NCI-H2081 (cell line): ENCODE measurements at places on chromosomes 12 and 14.

- DNase-seq = peak; percentile 52
Measured at GRCh38 chr12:97642911-97643310, 180.3 kb downstream of the RMST start.

DNA sequence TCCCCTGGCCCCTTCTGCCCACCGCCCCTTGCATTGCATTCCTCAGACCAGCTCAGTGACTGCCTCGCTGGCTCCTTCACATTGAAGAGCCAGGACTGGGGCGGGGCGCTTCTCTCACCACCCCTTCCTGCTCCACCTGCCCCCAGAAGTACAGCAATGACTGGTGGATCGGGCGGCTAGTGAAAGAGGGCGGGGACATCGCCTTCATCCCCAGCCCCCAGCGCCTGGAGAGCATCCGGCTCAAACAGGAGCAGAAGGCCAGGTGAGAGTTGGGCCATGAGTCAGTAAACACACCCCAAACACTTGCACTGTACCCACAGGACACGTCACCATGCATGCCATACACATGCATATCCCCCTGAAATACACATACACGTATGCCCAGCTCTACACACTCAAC, 5.8 kb downstream of the CACNB3 start:
- no peak for DNase-seq

DNA sequence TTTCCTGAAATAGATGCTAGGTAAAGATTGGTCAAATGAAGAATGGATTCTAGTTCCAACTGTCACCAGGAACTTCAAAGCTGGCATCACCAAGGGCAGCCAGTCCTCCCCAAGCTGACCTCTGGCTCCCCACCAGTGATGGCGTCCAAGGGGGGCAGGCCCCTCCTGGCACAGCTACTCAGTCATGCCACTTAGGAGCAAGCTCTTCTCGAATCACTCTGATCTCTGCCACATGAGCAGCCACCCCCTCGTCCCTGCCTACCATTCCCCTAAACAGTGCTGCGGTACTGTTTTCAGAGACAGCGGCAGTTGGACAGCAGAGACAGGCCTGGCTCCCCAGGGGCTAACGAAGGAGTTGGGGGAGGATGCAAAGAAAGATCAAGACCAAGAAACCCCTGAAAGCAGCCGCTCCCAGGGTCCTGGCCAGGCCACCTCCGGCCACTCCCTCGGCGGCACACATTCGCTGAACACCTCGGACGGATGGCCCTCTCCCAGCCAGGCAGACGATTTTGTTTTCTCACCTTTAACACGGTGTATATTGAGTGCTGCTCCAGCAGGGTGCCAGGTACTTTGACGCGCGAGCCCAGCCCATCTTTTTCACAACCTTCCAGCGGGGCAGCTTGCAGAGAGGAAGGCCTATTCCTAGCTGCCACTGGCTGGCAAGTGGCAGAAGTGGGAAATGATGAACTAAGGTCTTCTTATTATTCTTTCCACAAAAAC, 47.4 kb downstream of the ARL6IP4 start:
- DNase-seq = no peak

GRCh38 chr14:95935228-95935822, 58.7 kb downstream of the TUNAR start:
- DNase-seq = no peak

- no peak for DNase-seq
Measured at GRCh38 chr14:75294649-75295033, 16.0 kb downstream of the FOS start.

DNA sequence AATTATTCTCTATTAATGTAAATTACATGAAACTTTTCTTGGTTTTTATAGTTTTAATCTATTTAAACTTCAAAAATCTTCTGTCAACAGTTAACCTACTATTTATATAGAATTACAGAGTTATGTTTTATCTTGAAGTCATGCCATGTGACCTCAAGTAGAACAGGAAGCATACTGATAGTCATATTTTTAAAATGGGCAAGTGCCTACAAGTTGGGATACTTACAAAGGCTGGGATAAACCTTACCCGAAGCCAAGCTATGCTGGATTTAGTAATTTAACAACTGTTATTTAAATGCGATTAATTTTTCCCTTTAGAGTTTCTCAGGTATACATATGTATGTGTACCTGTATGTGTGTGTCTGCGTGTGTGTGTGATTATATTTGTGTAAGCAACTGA, 266.9 kb downstream of the RASSF9 start:
- DNase-seq = no peak

DNA sequence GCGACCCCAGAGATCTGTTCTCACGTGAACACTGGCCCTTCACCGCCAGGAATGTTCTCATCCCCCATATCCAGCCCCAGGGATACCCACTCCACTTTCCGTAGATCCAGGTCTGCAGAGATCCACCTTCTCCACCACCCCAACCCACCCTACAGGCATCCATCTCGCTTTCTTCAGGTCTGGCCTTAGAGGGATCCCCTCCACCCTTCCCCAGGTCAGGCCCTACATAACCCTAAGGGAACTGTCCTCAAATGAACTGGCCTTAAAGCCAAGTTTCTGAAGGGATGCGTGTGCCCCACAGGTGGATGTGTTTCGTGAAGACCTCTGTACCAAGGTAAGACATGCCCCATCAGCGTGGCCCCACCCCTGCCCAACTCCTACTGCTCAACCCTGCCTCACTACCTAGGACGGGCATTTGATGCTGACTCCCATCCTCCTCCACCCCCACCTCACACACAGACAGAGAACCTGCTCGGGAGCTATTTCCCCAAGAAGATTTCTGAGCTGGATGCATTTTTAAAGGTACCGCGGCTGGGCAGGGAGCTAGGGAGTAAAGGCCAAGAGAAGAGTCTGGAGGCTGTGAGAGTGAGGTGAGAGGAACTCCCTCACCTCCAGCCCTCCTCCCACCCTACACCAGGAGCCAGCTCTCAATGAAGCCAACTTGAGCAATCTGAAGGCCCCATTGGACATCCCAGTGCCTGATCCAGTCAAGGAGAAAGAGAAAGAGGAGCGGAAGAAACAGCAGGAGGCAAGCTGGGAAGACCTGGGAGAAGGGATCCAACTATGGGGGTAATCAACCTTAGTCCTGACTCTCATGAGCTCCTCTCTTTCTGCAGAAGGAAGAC, 912 bp downstream of the PSME1 start:
- DNase-seq = no peak

DNA sequence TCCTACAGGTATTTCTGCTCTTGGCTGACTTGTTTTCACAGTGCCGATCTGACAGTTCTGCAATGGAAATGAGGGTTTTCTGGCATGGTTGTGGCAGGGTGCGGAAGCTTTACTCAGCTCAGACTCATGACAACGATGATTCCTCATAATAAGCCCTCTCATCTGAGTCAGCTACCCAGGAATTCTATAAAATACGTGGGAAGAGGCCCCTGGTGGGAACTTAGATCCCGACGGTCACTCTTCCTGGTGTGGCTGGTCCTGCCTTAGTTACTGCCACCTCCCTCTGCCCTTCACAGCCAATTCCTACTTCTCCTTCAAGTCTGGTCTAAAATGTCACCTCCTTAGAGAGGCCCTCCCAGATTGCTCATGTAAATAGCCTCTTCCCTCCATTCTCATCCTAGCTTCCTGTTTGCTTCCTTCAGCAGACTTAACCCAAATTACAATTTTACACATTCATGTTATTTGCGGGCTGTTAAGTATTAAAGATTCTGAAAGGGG, 104.2 kb upstream of the MAP1LC3B2 start:
- no peak for DNase-seq

GRCh38 chr14:62062645-62063044, 300.4 kb downstream of the SNAPC1 start:
- DNase-seq = no peak

GRCh38 chr14:105420101-105420973, 710 bp downstream of the MTA1 start:
- no peak for DNase-seq

- no peak for DNase-seq
Measured at GRCh38 chr12:119024356-119024755, 43.0 kb downstream of the SRRM4 start.

GRCh38 chr12:53113136-53113705, 9.9 kb downstream of the SOAT2 start:
- DNase-seq = no peak

DNA sequence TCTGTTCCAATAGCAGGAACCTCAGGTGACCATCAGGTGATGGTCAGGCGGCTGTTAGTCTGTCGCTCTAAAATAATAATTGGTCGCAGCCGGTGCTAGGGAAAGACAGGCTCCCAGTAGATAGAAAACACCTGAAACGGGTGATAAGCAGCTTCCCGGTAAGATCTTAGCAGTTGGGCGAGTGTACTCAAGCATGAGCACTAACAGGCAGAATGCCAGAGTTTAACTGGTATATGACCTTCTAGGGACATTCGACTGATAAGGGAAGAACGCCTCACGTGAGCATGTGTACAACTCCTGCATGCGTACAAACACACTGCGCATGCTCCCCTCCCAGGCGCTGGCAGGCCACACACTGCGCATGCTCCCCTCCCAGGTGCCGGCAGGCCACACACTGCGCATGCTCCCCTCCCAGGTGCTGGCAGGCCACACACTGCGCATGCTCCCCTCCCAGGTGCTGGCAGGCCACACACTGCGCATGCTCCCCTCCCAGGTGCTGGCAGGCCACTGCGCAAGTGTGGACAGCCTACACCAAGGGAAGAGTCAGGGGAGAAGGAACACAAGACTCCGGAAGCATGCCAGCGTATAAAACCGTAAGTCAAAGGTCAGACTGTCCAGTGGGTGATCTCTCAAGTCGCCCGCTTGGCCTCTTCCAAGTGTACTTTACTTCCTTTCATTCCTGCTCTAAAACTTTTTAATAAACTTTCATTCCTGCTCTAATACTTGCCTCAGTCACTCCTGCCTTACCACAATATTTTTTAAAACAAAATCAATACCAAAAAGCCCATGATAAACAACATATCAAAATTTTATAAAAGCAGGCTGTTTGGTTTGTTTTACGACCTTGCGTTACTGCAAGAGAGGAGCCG, 24.5 kb downstream of the GPRC5D start:
- DNase-seq = peak; percentile 87

DNA sequence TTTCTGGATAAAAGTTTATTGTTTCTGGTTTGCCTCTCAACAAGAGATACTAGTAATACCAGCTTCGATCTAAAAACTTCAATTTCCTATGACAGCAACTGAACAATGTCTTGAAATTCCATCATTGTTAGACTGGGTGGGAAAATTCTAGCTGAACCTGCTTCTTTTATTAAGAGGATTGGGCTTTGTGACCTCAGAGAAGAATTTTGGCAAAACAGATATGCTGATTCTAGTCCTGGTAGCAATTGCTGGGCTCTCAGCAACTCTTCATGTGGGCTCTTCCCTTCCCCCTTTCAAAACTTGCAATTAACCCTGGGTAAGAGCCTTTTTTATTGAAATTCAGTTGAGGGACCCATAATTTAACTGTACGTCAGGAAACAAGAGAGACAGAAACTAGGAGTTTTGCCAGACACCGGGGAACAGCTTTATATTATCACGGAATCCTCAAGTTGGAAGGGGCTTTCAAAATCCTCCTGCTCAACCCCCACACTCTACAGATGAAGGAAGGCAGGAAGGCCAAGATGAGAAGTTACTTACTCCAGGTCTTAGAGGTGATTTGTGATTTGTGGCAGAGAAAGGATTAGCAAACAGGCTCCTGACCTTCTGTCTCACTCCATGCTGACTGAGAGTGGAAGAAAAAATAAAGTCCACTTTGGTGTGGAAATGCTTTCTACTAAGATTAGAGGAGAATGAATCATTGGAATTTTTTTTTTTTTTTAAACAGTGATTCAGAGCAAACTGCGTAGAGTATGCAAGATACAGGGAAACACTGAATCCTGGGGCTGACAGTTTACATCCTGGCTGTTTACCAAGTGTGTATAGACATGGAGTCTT, 239.0 kb upstream of the ATP2B1 start:
- peak; percentile 24 for DNase-seq

GRCh38 chr12:76223869-76224268, 124.3 kb downstream of the BBS10 start:
- no peak for DNase-seq

DNA sequence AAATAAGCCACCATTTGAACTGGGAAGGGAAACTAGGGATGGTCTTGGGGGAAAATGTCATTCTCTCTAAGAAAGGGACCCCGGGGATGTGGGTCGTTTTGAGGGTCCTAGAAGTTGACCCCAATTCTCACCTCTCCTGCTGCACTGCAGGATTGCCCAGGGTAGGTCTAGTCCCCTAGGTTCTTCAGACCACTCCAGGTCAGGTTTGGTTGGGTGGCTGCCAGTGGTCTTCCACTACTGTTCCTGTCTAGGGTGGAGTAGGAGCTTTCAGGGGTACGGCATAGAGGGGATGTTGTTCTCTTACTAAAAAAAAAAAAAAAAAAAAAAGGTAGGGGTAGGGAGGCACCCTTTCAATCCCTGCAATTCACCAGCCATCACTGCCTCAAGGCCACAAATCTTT, 7.3 kb downstream of the HOXC8 start:
- no peak for DNase-seq

- DNase-seq = no peak
Measured at GRCh38 chr14:39383026-39383660, 49.1 kb downstream of the FBXO33 start.
